ENCODE measurements at places on chromosomes 5 and 9. TPM values are rescaled to one million over a fixed set of nuclear protein-coding genes. Genes with fewer than 3 reads are reported as not detected.
A peak's percentile ranks its signal among the peaks of the same experiment; 100 is the strongest.

- peak; percentile 0 for DNase-seq
Observed at GRCh38 chr5:129852747-129853352, 51.4 kb upstream of the CHSY3 start.

The GFI1B gene
- 0.57 TPM for total RNA-seq

- DNase-seq: no peak
Observed at GRCh38 chr5:107526270-107526937, 144.3 kb downstream of the EFNA5 start.

The CDC26 gene
- 28.8 TPM for total RNA-seq

The PCDHA13 gene
- not detected for total RNA-seq

DNA sequence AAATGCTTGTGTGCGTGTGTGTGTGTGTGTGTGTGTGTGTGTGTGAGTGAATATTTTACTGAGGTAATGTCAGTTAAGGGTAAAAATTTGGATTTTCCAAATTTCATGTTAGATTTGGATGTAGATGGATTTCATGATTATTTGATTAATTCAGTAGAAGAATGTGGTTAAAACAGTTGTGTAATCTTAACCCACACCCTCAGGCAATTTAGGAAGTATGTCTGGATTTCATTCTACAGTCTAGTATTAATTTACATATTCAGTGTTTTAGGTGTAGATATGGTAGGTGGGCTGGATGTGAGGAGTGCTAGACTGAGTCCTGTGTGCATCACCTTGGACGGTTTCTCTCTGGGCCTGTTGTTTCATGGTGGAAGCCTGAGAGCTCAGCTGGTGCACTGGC is 99.1 kb upstream of the CKMT2 start:
- DNase-seq: no peak

- DNase-seq: no peak
Observed at GRCh38 chr9:8679371-8679822, 879.8 kb upstream of the DMAC1 start.

The FAM53C gene
- total RNA-seq: 13.0 TPM

DNA sequence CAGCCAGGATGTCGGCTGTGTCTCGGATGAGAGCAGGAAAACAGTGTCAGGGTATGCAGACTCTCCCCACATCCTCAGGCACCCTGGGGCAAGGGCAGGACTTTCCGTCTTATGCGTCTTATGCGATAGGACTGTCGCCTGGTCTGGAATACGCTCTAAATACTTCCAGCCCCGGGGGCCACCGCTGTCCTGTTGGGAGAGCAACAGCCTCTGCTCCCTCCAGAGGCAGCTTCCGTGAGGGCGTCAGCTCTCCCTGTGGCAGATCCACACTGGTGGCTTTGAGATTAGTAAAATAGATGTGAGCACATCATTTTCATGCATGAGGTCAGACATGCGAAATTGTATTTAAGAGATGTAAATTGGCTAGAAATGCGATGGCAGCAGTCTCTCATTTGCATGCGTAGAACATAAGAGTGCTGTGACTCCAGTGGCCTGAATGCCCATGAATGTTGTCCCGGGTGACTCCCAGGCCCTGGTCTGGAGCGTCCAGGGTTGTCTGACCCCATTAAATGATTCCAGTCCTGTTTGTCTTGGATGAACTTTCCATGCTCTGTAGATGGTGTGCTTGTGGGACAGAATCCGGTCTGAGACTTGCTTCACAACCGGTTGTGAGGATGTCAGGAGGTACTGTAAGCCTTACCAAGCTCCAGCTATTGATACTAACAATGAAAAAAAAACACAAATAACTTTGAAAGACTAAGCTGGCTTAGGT is 228.2 kb downstream of the SYK start:
- DNase-seq: no peak

- no peak for DNase-seq
Observed at GRCh38 chr5:176794509-176794908, 15.8 kb upstream of the UNC5A start.

GRCh38 chr9:76529653-76530052 is 70.7 kb downstream of the GCNT1 start:
- no peak for DNase-seq

The C5orf46 gene
- not detected for total RNA-seq

GRCh38 chr9:10173561-10173960 is 439.2 kb downstream of the PTPRD start:
- DNase-seq: no peak

The LCN2 gene
- 36.2 TPM for total RNA-seq

GRCh38 chr9:129111528-129112151 is 425 bp downstream of the PTPA start:
- no peak for DNase-seq

DNA sequence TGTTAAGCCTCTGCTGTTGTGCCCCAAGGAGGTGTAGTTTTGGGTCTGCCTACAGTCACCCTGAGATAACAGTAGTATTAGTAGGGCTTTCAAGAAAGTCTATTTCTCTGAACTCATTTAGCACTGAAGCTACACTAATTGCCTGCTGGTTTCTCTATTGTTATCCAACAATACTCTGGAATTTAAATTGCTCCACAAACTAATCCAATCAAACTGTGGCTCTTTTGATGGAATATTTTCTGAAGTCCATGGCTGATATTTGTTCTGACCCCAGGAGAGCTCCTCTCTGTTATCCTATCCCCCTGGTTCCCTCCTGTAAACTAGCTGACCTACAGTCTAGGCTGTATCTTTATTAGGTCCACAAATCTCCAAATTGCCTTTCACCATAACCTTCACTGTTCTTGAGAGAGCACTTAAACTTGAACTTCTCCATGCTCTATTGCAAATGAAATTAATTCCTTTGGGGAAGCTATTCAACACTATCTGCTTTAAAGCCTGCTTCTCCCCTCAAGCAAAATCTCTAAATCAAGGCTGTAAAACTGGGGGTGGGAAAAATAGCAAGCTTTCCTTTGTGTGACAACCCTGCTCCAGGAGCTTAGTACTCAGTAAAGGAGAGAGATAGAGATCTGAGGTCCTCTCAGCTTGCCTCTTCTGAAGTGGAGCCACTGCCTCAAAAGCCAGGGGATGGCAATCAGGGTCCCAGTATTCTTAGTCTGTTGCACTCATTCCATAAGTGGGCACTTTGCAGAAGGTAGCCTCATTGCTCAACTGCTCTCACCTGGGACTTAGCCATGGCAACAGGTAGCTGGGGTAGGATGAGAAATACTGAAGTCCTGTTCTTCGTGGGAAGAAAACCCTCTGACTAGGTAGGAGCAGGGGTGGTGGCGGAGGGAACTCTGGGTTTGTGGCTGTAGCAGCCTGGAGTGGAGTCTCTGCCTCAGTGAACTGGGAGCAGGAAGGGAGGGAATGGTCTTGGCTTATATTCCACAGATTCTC is 110.9 kb downstream of the MACIR start:
- DNase-seq: no peak

DNA sequence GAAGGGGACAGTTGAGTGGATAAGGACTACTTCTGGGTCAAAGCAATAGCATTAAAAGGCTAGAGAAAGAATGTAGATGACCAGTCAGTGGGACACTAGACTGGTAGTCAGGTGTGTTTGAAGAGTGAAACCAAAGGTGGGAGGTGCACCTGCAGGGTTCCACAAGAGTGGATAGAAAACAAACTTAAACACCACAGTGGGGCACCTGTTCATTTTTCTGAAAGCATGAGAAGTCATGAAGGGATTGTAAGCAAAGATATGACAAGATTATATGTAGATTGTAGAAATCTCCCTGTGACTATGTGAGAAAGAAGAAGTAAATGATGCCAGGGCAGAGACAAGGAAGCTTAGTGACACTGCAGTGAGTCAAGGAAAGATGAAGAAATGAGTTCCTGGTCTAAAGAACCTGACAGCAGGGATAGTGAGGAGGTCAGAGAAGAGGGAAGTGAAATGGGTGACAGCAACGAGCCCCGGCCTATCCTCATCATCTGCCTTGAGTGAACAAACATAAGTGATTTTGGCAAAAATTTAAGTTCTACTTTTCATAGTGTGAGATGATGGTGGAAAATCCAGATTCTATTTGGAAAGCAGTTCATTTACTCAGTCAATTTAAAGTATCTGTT is 296.9 kb downstream of the TLE4 start:
- no peak for DNase-seq

The PCDHGA8 gene
- total RNA-seq: 1.5 TPM

The GNA14 gene
- 0.35 TPM for total RNA-seq

The SPINK4 gene
- not detected for total RNA-seq

The PCDHA4 gene
- 0.18 TPM for total RNA-seq

GRCh38 chr9:127927201-127927987 is 3.2 kb downstream of the PIP5KL1 start:
- DNase-seq: no peak

DNA sequence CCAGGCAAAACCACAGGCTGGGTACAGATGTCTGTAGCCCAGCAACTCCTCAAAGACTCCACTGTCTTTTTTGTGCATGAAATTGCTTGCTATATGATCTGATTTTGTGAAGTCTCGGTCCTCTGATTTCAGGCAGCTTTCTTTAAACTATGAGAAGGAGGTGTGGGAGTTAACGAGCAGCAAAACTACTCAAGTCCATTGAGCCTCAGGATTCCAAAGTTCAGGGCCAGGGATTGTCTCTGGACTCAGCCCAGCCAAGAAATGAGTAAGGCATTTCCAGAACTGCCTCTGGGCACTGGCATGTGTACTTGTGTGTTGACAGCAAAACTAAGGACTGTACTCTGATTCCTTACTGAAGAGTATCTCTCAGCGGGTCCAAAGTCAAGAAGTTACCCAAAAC is 53.4 kb upstream of the GLIS3 start:
- no peak for DNase-seq

The DND1 gene
- 0.19 TPM for total RNA-seq

The CAMK4 gene
- total RNA-seq: 3.2 TPM

GRCh38 chr9:80061940-80062339 is 490.2 kb downstream of the TLE4 start:
- no peak for DNase-seq

The SPATA31A3 gene
- total RNA-seq: not detected

The PCDHA9 gene
- total RNA-seq: 0.19 TPM

DNA sequence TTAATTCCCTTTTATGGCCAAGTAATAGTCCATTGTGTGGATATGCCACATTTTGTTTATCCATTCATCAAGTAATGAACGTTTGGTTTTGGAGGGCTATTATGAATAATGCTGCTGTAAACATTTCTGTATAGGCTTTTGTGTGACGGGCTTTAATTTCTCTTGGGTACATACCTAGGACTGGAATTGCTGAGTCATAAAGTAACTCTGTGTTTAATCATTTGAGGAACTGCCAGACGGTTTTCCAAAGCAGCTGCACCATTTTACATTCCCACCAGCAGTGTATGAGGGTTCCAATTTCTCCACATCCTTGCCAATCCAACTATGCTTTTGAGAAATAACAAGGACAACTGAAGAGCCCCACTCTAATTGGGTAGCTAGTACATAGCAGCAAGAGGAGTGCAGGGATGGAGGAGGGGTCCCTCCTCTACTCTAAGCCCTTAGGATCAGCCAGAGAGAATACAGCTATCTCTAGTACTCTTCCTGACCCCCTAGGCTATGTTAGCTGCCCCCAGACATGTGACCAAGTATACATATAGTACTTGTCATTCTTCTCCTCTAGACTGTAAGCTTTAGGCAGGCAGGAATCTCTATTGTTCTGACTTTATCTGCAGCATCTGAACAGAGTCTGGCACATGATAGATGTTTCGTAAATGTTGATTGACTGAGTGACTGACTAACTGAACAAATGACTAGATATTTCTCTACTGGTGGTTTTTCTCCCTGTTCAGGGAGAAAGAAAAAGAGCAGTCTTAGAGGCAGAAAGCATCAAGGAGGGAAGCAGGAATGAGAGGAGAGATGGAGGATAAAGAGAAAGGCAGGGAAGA is 22.1 kb upstream of the MATR3 start:
- DNase-seq: no peak

GRCh38 chr5:142107736-142108431 is 695 bp upstream of the NDFIP1 start:
- DNase-seq: no peak

The FAM81B gene
- not detected for total RNA-seq

DNA sequence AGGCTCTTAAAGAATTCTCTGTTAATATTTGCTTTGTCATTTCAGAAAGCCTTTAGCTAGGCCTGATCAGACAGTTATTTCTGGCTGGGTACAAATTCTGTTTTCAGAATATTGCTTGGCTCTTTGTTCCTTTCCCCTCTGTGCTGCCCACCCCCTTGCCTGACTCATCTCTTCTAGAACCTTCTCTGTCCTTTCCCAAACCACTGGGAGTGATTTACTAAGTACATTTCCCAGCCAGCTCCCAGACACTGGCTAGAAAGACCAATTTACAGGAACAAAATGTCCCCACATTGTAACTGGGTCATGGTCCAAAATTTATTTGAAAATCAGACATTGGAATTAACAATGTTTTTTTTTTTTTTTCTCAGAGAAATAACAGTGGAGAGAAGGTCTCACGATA is 133.1 kb upstream of the MAP1B start:
- DNase-seq: no peak

DNA sequence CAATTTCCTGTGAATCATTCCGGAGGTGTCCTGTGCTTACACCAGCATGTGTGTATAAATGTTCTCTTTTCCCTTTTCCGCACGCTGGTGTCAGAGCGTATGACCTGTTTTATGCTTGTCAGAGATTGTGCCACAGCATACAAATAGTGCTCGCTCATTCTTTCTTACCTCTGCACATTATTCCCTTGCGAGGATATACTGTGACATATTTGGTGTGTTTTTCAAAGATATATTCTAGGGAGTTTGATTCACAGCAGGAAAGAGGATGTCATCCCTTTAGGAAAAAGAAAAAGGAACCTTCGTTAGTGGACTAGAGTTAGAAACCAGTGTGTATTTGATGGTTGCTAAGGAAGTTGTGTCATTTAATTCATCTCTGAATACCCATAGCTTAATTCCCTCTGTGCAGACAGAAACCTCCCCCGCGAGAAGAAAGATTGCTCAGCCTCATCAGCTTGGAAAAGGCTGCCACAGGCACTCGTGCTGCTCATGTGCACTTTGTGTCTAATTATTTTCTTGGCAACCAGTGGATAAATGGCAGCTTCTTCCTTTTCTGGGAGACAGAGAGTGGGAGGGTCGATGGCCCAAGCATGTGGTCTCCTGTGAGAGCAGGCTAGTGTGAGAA is 14.7 kb upstream of the CCIN start:
- no peak for DNase-seq

GRCh38 chr5:181086026-181086883 is 44.7 kb downstream of the OR2V1 start:
- DNase-seq: no peak

- DNase-seq: no peak
Observed at GRCh38 chr9:80144856-80145255, 573.1 kb downstream of the TLE4 start.

- no peak for DNase-seq
Observed at GRCh38 chr5:134463991-134464760, 52.5 kb upstream of the CDKN2AIPNL start.

The PCDHGB2 gene
- 1.1 TPM for total RNA-seq

The TMEM174 gene
- total RNA-seq: not detected

The TAL2 gene
- not detected for total RNA-seq

- no peak for DNase-seq
Observed at GRCh38 chr5:97231025-97231636, 48.1 kb upstream of the RIOK2 start.

DNA sequence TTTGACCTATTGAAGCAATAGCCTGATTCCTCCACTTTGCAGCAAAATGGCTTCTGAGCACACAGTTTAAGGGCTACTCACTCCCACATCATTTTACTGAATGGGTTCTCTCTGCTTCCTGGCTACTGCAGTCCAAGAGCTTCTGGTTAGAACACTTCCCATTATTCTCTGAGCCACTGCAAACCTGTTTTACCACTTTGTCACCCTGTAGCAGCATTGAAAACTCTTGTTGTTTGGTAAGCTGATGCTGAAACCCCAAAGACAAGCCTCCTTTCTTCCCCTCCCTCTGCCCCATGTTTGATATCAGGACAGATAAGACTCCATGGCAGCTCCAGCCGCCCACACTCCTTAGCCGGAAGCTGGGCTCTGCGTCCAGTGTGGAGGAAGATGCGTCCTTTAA is 84.4 kb upstream of the RARS1 start:
- DNase-seq: no peak

- no peak for DNase-seq
Observed at GRCh38 chr5:36720688-36721087, 114.3 kb downstream of the SLC1A3 start.
